ENCODE measurements at places on chromosomes 12 and 14.
A peak's percentile ranks its signal among the peaks of the same experiment; 100 is the strongest.

- no peak for DNase-seq
Observed at GRCh38 chr14:87995500-87996290, 2.7 kb upstream of the GALC start.

GRCh38 chr14:65877624-65878023 is 465.1 kb downstream of the FUT8 start:
- DNase-seq = peak; percentile 14

DNA sequence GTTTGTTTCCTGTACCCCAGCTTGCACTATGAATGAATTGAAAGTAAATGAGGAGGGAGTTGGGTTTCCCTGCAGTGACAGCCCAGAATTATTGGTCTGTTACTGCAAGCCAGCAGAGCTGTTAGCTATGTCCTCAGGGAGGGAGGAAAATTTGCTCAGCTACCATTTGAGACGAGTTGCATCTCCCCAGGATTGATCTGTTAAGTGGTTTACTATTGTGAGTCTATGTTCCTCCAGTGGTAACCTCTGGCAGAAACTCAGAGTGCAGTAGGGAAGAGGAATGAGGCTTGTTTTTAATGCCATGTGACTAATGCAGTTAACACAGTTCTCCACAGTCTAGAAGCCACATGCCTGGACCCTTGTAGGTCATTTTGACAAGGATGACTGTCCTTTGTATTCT is 173.9 kb downstream of the SLC15A4 start:
- no peak for DNase-seq

DNA sequence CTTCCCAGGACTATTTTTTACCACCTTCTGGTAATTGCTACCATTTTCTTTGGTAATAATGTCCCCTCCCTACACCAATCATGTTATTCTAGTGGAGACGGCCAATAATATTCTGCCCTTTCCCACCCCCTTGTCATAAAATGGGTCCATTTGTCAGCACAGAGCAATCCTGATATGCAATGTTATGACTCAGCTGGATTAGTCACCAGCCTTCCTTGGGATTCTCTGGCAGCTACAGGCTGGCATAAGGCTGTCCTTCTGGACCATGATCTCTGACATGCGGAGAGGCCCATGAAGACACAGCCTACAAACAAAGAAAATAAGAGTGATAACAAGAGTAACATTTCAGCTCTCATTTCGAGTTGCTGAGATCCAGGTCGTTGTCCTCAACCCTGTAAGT is 222.0 kb upstream of the CPNE8 start:
- no peak for DNase-seq

DNA sequence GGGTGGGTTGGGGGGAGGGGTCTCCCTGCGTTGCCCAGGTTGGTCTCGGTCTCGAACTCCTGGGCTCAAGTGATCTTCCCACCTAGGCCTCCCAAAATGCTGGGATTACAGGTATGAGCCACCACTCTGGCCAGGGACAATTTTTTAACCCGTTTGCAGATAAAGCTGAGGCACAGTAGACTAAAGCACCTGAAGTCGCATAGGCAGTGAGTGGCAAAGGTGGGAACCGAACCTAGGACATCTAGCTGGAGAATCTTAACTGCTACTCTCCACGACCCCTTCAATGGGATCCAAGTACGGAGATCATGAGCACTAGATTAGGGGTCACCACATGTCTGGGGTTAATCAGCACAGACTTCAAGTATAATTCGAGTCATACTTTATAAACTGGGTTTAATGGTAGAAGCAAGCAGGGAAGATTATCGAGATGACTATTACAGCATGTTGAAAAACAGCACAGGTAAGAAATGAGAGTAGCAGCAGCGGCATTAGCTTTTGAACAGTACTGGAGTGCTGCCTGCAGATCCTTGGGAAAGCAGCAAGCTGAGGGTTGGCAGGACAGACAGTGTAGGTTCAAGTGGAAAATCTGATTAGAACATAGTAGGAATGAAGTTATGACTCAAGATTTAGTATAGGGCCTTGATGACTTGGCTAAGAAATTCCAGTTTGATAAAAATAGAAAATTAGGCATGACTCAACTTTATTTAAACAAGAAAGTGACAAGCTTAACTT is 23.9 kb downstream of the NID2 start:
- DNase-seq = no peak
